ENCODE measurements at places on chromosomes 4 and X. TPM values are rescaled to one million over a fixed set of nuclear protein-coding genes. Genes with fewer than 3 reads are reported as not detected.

The MAGEB17 gene
- total RNA-seq = not detected

The SLC2A9 gene
- not detected for total RNA-seq

The CPEB2 gene
- total RNA-seq = 22.1 TPM

The GLOD5 gene
- total RNA-seq = not detected

The MMRN1 gene
- total RNA-seq = 0.16 TPM

The SASH3 gene
- not detected for total RNA-seq

The ARMCX4 gene
- 0.93 TPM for total RNA-seq

The ANKRD50 gene
- 13.0 TPM for total RNA-seq

The RAB9B gene
- 1.4 TPM for total RNA-seq

The CXCL9 gene
- 0.13 TPM for total RNA-seq

The TSPAN6 gene
- 54.1 TPM for total RNA-seq

The RADX gene
- total RNA-seq = 7.4 TPM

- DNase-seq = peak; percentile 68
These were observed 213.4 kb upstream of the LNX1 start for GRCh38 chr4:53804719-53805118.

- peak; percentile 51 for DNase-seq
These were observed 2.5 kb downstream of the CXorf38 start for GRCh38 chrX:40644821-40645358.

DNA sequence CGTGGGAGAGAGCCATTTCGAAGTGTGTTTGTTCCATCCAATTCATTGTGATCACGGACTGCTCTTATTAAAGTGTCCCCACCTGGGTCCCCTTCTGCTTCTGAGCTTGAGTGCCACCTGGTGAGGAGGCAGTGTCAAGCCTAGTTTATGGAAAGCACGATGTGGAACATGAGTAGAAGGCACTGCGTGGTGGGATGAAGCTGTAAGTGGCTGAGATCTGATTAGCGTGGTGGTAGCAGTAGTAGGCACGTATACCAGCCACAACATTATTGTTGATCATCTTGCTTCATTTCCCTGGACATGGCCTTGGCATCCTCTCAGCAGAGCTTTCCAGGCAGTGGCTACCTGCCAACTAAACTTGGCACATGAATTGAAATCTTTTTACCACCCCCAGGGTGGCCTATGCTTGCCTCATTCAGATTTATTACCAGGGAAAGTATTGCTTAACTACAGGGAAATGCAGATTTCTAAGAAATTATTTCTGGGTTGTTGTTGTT, 46.4 kb downstream of the GPAT3 start:
- peak; percentile 21 for DNase-seq

- no peak for DNase-seq
These were observed 283.9 kb downstream of the UNC5C start for GRCh38 chr4:95264843-95265242.

- no peak for DNase-seq
These were observed 14.7 kb upstream of the PDE6B start for GRCh38 chr4:610411-611261.

DNA sequence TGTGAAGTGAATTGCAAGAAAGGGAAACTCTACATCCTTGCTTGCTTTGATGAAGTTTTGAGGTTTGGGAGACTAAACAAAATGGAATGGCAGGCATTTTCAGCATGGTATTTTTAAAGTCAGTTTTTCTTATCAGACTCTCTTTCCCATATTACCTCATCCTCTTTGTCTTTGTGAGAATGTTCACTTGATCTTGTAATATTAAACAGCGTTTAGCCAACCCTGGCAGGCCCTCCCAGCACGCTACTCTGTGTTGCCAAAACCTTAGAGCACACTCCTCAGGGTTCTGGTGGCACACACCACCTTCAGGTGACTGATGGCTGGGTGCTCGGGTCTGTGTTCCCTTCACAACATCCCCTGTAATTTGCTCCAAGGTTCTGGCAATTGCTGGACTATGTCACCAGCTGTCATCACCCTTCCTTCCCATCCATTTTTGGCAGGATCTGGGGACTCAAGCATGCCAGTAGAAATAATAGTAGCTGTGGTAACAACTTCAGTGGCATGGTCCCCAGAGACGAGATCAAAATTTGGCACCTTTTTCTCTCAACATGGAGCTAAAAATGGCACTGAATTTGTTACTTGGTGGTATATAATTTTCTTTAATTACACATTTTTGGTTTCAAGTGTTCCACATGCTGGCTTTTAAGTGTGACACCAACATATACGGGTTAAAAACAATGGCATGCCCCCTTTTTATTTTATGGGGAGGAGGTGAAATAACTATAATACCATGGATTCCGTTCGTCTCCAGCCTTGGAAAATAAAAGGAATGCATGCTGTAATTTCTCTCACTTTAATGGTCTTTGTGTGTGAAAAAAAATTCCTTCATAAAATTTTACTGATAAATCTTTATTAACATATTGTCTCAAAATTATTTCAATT, 273.1 kb downstream of the DCTD start:
- no peak for DNase-seq

DNA sequence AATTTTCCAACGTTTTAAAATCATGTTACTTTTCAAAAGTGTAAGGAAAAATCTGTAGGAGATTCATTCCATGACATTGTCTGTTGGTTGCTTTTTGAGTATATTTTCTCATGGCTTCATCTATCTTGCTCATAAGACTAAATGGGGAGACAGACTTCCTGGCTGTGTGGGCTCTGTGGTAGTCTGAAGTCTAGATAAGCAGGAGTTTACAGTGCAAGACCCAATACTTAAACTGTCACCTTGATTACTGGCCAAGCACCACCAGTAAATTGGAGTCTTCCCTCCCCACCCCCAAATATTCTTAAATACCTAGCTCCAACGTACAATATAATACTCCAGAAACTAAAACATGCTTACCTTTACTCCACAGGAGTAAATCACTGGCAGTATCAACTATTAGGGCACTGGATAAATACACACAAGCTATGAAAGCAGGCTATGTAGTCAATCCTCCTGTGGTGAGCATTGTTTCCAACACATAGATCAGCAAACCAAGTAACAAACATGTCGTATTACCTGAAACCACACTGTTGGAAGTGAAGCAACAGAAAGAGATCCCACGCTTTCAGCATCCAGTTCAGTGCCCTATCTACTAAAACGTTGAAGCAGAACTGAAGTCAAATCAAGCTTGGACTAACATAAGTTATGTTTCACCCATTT, 6.2 kb downstream of the HNRNPD start:
- no peak for DNase-seq

DNA sequence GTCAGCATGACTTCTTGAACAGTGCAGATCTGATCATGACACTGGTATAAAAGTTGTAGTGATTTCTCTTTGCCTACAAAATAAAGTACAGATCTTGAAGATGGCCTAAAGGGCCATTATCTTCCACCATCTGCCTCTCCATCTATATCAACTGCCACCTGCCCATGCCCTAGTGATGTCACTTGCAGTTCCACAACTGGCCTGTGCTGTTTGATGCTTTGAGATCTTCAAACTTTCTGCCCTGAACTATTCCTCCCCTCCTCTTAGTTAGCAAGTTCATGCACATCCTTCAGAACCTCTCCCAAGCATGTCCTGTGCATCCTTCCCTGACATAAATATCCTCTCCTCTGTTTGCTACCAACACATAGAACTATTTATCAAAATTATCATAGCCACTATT, 217.0 kb downstream of the SOWAHB start:
- peak; percentile 19 for DNase-seq

DNA sequence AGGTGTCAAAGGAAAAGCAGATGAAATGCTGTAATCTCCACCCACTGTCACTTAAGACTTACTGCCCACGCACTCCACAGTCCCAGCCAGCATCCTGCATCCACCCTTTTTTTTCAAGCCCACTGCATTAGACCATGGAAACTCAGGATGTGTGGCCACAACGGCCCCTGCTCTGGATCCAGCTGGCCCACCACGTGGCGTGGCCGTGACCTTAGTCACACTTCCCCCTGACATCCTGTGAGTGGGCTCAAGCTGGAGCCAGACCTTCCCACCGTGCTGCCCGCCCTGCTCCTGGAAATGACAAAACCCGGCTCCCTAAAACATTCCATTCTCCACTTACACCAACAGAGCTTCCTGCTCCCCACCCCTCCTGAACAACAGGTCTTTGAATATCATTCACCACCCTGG, 588.3 kb upstream of the DIPK2B start:
- no peak for DNase-seq

DNA sequence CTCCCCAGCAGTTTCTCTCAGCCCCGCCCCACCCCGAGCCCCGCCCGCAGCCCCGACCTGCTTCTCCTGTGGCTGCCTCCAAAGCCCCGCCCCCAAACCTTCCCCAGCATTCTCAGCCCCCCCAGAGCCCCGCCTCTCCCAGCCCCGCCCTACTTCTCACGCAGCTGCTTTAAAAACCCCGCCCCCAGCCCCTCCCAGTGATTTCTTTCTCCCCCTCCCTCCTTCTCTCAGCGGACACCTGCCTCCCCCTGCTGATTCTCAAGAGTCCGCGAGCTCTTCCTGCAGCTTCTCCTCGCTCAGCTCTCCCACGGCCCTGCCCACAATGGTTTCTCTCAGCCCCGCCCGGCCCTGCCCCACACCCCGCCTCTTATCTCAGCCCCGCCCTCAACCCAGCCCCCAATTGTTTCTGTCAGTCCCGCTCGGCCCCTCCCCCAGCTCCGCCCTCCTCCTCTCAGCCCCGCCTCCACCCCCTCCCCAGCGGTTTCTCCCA, 636 bp upstream of the EOLA1 start:
- peak; percentile 84 for DNase-seq

DNA sequence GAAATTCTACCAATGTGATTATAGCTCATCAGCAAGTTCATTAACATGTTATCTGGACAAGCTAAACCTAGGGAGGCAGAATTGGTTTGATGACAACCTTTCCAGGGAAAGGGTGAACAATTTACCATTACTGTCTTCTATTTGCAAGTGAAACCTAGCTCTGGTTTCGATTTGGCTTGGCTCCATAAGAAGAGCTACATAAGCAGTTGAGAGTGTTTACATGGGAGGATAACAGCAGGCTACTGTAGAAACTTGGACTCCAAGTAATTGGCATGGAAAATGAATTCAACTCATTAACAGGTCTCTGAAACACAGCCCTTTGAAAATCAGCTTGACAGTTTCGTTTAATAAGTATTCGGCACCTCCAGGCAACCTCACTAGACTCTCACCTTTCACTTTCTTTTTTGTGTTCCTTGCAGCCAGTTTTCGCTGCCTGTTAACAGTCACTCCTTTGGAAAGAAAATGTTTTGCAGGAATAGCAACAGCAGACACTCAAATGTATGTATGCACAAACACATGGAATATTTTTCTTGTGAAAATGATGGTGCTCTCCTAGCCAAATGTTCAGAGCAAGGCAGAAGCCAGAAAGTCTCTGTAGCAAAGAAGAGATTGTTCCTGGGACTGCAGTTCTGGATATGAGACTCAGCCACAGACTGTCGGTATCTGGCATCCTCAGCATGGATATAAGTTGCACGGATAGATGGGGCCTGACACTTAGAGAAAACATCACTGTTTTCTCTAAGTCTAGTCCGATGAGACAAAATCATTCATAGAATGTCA, 27.5 kb downstream of the POU3F4 start:
- no peak for DNase-seq

DNA sequence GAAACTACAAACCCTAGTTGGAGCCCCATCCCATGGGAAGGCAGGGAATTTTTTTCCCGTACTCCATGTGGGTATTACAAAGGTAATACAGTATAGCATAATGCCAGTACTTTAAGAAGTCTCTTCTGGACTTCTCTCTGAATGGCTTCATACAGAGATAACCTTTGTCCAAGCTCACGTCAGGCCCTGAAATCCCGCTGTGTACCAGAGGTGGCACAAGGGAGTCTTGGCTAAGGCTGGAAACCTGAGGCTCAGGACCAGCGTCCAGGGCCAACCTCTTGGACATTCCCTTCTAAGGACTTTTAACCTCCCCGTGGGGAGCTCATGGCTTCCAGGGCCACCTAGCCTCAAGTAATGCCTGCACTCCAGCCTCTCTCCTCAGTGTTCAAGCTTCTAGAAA, 338.9 kb upstream of the FAM241A start:
- peak; percentile 92 for DNase-seq

DNA sequence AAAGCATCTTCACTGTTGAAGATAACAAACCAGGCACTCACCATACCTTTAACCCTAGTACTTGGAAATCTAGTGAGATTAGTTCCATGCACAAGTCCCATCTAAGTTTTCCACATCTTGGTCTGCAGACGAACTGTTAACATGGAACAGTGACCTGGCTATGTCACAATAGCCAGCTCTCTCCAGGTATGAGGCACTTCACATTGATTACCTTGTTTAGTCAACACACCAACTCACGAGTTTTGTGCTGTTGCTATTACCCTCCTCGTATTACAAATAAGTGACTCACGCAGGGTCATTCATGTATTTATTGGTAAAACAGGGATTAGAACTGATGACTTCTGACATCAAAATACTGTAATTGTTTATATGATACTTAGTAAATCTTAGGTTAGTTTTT, 36.4 kb upstream of the FRAS1 start:
- DNase-seq = no peak

GRCh38 chr4:176540814-176541213, 221.0 kb downstream of the SPCS3 start:
- DNase-seq = no peak

DNA sequence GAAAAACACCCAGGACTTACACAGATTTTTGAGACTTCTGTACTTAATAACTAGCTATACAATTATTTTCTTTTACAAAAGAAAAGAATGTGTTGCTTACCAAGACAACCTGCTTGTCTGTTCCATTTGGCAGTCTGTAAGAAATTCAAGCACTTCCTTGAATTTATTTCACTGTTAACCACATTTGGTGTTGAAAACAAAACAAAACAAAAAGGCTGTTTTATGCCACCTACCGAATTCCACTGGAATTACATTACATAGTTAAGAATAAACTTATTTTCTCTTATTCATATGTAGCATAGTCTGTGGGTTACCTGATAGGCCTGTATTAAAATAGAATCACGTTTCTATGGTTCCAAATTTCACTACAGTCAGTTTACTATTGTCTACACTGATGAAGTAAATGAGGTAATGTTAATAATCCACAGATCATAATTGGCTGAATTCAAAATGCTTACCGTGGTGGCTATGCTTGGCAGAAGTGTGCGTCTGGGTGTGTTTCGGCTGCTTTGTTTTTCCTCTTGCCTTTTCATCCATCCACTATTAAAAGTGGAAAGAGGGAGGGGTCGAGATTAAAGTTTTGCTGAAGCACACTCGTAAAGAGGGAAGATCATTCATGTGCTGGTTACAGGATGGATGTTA, at the start of gene TLR1:
Gene TLR1, minus strand, starts transcription at position 138 of the 642 bp plus-strand sequence. CDS start 5,960 bp downstream, outside the sequence.
- peak; percentile 63 for DNase-seq

DNA sequence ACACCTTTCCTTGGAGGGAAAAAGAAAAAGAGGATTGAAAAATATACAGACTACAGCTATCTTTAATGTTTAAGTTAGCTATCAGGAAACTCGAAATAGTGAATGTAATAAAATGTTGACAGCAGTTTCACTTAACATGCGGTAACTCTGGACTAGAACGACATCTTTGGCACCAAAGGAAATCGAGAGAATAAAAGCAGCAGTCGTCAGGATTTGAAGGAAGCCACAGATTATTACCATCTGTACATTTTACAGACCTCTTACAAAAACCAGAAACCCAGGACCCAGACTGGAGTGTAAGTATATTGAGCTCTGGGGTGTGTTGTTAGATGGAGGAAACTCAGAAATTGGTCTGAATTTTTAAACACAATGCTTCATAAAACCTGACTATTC, 51.6 kb upstream of the STOX2 start:
- no peak for DNase-seq

Data from SK-MEL-5 (cell line).